Mammary epithelial cell (primary cell): ENCODE measurements at places on chromosomes 5 and 9.

GRCh38 chr9:38421498-38422211 is 2.6 kb downstream of the IGFBPL1 start:
- no peak for DNase-seq

GRCh38 chr9:68950689-68951088 is 63.2 kb downstream of the PRKACG start:
- DNase-seq, result no peak

GRCh38 chr9:72925126-72925789 is 27.6 kb downstream of the ALDH1A1 start:
- DNase-seq, result peak; percentile 87

DNA sequence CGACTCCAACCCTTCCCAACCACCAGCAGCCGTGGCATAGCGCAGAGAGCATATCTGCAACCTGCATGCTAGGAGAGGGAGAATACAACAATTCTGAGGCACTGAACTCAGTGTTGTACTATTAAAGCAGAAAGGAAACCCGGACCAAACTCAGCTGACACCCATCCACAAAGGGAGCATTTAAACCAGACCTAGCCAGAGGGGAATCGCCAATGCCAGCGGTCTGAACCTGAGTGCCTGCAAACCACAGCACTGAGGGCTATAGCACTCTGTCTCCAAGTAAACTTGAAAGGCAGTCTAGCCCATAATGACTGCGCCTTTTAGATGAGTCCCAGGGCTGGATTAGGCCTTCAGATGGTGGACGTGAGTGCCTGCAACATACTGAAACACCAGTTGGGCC is 494.4 kb upstream of the PTPRD start:
- no peak for DNase-seq

DNA sequence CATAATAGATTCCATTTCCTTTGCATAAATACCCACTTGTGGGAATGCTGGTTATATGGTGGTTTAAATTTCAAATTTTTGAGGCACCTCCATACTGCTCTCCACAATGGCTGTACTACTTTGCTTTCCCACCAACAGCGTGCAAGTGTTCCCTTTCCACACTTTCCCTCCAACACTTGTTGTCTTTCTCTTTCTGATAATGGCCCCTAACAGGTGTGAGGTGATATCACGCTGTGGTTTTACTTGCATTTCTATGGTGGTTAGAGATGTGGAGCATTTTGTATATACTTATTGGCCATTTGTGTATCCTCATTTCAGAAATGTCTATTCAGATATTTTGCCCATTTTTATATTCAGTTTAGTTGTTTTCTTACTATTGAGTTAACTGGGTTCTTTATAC is 34.6 kb downstream of the CTSL start:
- no peak for DNase-seq

DNA sequence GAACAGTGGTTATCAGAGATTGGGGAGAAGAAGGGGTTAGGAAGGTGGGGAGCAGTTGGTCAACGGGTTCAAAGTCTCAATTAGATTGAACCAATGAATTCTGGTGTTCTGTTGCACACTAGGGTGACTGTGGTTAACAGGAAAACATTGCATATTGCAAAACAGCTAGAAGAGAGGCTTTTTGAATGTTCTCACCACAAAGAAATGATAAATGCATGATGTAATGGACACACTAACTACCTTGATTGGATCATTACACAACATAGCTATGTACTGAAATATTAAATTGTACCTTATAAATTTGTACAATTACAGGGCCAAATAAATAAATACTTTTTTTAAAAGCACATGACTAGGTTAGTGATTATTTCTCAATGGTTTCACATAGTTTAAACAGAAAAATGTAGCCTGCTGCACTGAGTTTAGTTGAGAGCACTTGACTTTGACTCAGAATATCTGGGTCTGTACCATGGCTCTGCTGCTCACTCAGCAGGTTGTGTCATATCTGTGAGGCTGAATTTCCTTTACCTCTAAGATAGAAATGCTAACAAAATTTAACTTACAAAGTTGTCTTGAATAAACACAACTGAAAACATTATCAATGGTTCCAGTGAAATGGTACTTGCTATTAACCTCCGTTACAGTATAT is 30.4 kb downstream of the NUDT12 start:
- peak; percentile 29 for DNase-seq

GRCh38 chr5:64792469-64792868 is 23.7 kb downstream of the CWC27 start:
- DNase-seq, result no peak

- DNase-seq, result no peak
These were observed 179.7 kb downstream of the TSSK1B start for GRCh38 chr5:113255105-113255504.

DNA sequence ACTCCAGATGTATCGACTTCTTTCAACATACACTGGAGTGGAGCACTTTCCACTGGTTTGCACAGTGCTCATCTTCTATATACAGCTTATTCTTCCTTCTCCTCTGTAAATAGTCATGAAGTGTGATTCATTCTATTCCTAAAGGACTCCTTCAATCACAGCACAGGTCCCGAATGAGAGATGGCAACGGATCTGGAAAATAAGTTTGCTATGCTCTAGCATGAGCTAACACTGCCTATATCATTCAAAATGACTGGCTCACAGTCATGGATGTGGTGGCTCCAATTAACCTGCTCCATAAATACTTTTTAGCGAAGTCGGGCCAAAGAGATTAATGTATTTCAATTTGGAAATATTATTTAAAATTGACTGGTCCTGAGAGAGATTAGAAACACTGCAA is 272.1 kb upstream of the CDH6 start:
- no peak for DNase-seq

GRCh38 chr9:3433066-3433465 is 92.7 kb downstream of the RFX3 start:
- DNase-seq, result no peak

GRCh38 chr9:71001780-71002386 is 119.5 kb downstream of the TRPM3 start:
- DNase-seq, result peak; percentile 51

DNA sequence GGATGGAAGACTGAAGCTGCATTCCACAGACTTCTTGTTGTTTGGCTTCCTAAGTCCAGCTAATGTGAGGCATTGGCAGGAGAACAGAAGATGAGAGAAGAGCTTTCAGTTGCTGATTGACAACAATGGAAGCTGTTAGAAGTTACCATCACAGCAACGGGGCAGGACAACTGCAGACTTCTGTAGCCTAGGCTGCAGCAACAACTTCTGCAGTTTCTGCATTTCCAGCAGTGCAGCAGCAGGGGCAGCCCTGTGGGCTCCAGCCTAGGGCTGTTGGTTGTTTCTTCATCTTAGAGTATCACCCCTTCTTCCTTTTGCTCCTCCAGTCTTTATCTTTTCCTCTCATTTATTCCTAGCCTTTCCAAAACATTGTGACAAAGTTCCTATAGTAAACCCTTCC is 528.8 kb upstream of the PTGER4 start:
- no peak for DNase-seq

- DNase-seq, result no peak
These were observed 38.7 kb downstream of the PRRT1B start for GRCh38 chr9:131583836-131584555.

GRCh38 chr9:95250462-95251221 is 66.9 kb downstream of the FANCC start:
- no peak for DNase-seq

DNA sequence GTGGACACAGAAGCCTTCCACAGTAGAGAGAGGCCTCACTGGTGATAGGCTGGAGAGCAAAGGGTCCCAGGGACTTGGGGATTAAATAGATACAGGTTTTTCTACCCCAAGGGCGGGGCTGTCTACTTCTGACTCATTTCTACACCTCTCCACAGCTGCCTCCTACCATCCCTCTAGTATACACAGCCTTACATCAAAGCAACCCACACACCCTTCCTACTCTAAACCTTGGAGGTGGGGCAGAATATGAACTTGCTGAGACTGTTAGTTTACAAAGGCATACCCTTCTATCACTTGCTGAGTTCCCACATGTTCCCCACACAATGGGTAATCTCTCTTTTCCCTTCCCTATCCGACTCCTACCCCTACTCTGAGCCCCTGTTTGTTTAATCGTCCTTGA is 19.9 kb upstream of the PCA3 start:
- DNase-seq, result no peak

DNA sequence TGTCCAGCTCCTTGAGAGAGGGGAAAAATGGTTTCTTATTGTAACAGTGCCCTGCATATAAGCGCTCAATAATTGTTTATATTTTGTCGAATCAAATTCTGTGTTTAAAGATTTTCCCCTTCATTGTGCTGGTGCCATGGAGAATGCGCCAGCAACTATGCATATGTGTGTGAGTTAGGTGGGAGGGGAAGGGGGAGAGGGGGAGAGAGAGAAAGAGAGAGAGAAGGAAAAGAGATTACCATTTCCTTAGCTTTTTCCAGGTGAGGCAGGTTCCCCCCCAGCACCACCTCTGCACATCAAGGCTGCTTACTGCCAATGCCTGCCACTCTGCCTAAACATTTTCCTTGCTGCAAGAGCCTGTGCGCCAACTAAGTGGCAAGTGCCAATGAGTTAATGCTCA is 111.0 kb downstream of the PJA2 start:
- DNase-seq, result no peak
